ENCODE measurements at places on chromosomes 12 and 14. TPM values are rescaled to one million over a fixed set of nuclear protein-coding genes. Genes with fewer than 3 reads are reported as not detected.

DNA sequence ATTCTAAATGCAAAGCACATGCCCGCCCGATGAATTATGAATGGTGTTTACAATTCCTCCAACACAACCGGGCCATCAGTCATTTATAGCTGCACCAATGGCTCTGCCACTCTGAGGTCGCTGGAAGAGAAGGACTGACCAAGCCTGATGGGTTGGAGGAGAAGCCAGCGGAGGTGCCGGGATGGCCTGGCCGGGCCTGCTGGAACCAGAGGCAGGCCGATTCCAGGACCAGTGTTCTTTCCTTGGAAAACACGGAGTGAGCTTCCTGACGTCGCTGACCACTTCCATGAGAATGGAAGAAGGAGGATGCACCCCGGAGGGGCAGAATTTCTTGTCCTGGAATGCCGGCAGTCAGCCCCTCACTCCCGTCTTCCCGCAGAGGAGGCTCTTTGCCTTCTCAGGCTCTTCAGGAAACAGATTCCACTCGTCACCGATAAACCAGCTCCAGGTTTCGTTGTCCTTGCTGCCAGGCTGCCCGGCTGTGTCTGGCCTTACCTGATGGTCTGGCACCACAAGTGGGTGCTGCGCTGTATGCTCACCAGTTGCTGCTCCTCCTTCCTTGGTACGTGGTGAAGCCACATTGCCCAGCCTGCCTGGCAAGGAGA is 358.5 kb upstream of the SFSWAP start:
- DNase-seq: no peak

Gene TDRD9
- total RNA-seq: 8.7 TPM

Gene GALNT9
- total RNA-seq: 0.12 TPM

Gene SAMD15
- 3.5 TPM for total RNA-seq

DNA sequence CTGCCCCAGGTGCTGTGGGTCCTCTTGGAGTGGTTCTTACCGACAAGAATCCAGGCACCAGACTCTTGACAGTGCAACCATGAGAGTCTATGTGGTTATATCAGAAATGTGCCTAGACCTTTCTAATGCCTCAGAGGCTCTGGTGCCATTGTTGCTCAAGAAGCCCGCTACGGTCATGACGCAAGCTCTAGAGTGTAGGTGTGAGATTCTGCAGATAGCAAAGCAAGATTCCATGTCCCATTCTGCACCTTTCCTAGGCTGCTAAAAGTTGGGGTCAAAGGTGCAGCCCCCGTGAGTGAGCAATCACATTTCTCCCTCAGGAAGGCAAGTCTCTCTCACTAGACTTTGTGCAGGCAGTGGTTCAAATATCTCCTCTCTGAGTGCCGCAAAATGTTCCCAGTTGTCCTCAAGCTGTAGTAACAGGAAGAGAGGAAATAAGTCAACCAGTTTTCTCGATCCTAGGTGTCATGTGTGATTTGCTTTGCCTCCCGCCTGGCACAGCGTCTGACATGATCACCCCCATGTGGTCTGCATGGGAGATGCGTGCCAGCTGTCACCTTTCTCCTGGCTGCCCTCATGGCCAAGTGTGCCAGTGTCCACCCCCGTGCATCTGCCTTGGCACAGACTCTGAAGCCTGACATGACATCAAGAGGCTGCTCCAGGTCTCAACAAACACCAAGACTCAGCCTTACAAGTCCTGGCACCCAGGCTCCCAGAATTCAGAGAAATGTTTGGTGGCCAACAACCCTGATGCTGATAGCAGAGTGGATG is 122.5 kb upstream of the COCH start:
- DNase-seq: no peak

DNA sequence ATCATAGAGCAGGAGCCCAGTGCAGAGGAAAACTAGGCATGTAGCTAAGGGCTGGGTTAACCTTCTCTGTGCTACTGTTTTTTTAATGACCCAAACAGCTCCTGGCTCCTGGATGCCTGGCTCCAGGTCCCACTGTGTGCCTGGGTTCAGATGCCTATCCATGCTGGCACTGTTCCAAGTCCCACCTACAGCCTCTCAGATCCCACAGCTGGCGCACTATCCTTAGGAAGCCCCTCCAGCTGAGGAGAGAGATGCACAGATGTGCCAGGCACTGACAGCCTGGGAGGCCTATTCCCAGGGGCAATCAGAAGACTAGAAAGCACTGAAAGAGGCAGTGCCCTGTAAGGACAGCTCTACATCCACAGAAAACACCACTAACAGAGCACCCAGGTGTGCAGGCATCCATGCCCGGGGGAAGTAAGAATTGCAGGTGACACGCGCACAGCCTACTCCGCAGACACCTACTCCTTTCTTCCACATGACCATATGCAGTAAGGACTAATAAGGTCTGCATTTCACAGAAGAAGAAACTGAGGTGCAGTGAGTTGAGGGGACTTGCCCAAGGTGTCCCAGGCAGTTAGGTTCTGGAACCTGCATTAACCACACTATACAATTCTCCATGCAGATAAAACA is 51.2 kb downstream of the PITPNM2 start:
- no peak for DNase-seq
